ENCODE measurements at places on chromosomes 6 and 20.

DNA sequence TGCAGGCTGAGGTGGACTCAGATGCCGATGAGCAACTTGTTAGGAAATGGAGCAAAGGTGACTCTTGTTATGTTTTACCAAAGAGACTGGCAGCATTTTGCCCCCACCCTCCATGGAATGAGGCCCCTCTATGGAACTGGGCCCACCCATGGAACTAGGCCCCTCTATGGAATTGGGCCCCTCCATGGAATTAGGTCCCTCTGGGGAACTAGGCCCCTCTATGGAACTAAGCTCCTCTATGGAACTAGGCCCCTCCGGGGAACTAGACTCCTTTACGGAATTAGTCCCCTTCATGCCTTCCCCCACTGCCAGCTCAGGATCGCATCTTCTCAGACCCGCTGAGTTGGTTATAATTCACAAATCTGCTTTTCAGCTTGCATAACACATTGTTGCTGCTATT, 144.9 kb downstream of the THBS2 start:
- DNase-seq: no peak

DNA sequence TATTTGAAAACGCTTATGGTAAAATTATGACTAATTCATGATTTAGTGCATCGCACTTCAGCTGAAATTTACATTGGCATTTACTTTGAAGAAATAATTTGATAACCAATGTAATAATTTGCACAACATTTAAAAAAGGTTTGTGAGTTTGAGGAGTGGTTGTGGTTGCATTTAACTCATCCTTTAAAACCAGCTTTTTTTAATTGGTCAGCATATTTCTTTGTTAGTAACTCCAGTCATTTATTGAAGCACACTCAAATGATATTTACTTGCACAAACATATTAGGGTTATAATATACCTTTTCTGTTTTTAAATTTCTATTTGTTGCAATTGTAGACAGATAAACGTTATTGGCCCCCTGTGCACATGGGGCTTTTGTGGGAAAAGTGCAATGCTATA, 78.1 kb upstream of the AHI1 start:
- no peak for DNase-seq

DNA sequence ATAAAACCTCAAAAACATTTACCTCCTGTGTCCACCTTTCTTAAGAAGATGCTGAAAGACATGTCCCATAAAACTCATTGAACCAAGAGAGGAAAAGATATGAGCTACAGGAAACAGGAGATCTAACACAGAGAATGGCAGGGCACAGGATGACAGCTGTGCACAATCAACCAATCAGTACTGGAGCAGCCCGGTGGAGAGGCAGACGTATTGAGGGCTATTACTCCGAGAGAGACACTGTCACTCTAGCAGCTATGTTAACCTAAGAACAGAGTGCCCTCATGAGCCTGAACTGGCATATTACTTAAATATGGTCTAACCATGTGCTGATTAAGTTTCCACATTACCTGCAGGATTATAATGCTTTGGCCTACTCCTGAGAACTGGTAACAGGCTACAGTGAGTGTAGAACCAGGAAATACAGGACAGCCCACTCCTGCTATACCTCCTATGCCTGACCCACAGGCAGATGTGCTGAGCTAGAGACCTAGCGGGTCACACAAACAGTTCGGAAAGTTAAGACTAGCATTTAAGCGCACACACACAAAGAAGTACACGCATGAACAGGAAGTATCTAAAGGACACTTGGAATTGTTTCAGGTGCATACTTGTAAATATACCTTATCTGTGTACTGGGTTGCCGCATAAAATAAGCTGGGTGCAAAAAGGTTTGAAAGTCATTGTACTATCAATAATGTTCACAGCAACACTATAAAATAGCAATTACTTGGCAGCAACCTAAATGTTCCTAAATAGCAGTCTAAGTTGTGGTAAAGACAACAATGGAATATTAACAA, 199.3 kb upstream of the SHLD1 start:
- DNase-seq: no peak

DNA sequence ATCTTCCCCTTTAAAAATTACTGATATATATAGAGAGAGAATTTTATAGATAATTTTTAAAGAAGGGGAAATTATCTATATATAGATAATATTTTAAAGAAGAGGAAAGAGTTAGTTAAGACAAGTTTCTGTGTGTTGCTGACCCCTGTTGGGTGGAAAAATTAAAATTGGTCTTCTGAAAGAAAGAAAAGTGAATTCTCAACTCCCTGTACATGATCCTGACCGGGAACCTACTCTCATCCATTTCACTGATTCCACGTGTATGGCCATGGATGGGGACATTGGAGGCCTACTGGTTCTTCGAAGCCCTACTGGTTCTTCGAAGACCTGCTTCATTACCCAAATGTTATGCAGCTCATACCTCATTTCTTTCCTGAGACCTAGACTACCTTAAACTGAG, 53.0 kb upstream of the TCF21 start:
- no peak for DNase-seq

GRCh38 chr20:61757-62156, 25.7 kb upstream of the DEFB125 start:
- DNase-seq: no peak

GRCh38 chr6:109457562-109457996, 2.0 kb upstream of the MICAL1 start:
- DNase-seq: no peak

- DNase-seq: peak; percentile 71
Measured at GRCh38 chr6:455006-455585, 63.5 kb downstream of the IRF4 start.

DNA sequence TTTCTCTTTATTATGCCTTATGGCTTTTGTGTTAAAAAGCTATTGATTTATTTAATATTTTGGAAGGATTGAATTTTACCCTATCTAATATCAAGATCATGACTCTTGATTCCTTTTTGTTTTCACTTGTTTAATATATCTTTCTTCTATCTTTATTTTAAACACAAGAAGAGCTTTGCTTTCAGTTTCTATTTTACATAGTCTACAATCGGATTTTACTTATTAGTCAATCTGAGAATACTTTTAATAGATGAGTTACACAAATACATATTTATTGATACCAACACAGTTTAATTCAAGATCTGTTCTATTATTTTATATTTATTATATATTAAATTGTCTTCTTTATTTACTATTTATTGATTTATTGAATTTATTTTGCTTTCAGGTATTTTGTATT, 218.8 kb downstream of the ESR1 start:
- no peak for DNase-seq

GRCh38 chr6:1381481-1382330, 7.7 kb upstream of the FOXF2 start:
- DNase-seq: peak; percentile 72

GRCh38 chr6:108690326-108691049, 129.8 kb downstream of the FOXO3 start:
- no peak for DNase-seq

DNA sequence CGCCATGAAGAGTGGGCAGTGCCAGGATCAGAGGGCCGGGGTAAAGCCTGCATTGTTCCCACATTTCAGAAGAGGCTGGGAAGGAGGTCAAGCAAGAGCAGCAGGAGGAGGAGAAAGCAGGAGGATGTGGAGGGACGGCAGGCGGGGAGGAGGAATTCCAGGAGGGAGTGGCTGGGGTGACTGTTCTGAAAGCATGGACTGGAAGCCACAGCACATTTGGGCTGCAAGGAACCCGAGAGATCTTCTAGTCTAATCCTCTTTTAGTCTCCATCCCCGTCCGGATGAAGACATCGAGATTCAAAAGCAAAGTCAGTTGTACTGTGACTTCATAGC, 76.9 kb downstream of the FAM50B start:
- DNase-seq: no peak
